ENCODE measurements at places on chromosomes 1 and 21. TPM values are rescaled to one million over a fixed set of nuclear protein-coding genes. Genes with fewer than 3 reads are reported as not detected.
A peak's percentile ranks its signal among the peaks of the same experiment; 100 is the strongest.

Gene PKLR
- total RNA-seq, result not detected

- DNase-seq, result no peak
Measured at GRCh38 chr1:20187103-20187812, 940 bp upstream of the PLA2G2C start.

DNA sequence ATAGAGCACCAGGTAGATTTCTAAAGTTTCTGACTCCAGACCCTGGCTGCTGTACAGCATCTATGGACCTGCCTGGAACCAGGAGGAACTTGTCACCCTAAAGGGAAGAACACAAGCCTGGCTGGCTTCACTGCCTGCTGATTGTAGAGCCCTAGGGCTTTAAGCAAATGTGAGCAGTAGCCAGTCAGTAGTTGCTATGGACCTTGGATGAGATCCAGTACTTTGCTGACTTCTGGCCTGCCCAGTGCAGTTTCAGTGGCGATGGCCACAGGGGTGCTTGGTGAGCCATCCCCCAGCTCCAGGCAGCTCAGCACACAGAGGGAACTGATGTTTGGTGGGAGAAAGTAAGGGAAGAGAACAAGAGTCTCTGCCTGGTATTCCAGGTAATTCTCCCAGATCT lies 68.4 kb downstream of the ATP6V1G3 start:
- DNase-seq, result no peak

Gene RGS1
- 0.32 TPM for total RNA-seq

DNA sequence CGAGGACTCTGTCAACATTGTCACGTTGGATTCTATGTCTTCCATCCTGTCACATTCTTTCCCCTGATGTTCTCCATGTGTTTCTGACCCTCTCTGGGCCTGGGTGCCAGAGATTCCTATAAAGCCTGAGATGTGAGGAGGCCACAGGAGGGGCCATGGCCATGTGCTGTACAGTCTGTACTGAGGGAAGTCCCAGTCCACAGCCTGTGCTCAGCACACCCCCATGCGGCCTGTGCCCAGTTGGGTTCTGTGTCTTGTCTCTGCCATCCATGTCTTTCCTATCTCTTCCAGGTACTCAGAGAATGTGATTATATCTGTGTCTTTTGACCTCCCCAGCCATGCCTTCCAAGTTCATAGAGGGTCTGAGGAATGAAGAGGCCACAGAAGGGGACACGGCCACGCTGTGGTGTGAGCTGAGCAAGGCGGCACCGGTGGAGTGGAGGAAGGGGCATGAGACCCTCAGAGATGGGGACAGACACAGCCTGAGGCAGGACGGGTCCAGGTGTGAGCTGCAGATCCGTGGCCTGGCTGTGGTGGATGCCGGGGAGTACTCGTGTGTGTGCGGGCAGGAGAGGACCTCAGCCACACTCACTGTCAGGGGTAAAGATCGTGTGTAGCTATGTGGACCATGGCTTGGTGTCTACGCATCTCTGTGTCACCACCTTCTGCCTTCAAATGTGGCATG lies 86.1 kb downstream of the OBSCN start:
- no peak for DNase-seq

Gene CFHR5
- total RNA-seq, result not detected

GRCh38 chr1:14520514-14521163 lies 77.8 kb upstream of the KAZN start:
- DNase-seq, result no peak

- DNase-seq, result no peak
Measured at GRCh38 chr1:12539320-12539704, 78.7 kb downstream of the DHRS3 start.

Gene C1orf141
- total RNA-seq, result not detected

GRCh38 chr1:91846007-91846638 lies 39.8 kb downstream of the TGFBR3 start:
- peak; percentile 80 for DNase-seq

- no peak for DNase-seq
Measured at GRCh38 chr1:244237445-244237844, 186.4 kb downstream of the ZBTB18 start.

Gene FCRL4
- total RNA-seq, result not detected

Gene FAM72D
- 0.43 TPM for total RNA-seq

Gene LMOD1
- 50.1 TPM for total RNA-seq

GRCh38 chr1:41353744-41354143 lies 7.5 kb upstream of the FOXO6 start:
- no peak for DNase-seq

DNA sequence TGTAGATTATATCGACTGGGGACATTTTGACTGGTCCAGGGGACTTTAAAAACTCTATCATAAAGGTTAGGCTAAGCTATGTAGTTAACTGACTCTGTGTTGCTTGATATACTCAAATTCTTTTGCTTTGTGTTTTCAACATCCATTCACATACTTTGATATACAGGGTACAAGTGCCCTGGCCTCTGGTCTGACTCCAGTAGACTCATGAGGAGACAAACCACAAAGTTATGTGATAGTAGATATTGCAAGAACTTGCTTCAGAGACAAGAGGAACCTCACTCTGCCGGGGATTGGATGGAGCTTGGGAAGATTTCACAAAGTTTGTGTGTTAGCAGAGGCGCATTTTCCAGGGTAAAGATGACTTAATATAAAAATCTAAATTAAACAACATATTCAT lies 1.3 kb downstream of the GORAB start:
- peak; percentile 70 for DNase-seq

GRCh38 chr21:29939924-29940275 lies at the start of gene GRIK1:
Gene GRIK1 (minus strand): TSS chr21:29939996.
- DNase-seq, result no peak

Gene ITSN1
- total RNA-seq, result 43.2 TPM

Gene OR2L8
- total RNA-seq, result not detected

GRCh38 chr1:10735563-10736305 lies 60.7 kb downstream of the CASZ1 start:
- no peak for DNase-seq

DNA sequence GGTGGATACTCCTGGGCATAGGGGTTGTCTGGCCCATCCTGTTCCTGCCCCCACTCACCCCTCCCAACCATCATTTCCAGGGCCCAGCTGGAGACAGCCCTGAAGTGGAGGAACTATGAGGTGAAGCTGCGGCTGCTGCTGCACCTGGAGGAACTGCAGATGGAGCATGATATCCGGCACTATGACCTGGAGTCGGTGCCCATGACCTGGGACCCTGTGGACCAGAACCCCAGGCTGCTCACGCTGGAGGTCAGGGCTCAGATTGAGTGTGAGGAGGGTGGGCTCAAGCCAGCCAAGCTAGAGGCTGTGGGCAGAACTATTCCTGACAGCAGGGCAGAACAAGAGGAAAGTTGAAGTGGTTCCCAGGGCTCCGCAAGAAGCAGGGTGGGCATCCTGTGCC lies 14.2 kb downstream of the RHOC start:
- DNase-seq, result no peak

DNA sequence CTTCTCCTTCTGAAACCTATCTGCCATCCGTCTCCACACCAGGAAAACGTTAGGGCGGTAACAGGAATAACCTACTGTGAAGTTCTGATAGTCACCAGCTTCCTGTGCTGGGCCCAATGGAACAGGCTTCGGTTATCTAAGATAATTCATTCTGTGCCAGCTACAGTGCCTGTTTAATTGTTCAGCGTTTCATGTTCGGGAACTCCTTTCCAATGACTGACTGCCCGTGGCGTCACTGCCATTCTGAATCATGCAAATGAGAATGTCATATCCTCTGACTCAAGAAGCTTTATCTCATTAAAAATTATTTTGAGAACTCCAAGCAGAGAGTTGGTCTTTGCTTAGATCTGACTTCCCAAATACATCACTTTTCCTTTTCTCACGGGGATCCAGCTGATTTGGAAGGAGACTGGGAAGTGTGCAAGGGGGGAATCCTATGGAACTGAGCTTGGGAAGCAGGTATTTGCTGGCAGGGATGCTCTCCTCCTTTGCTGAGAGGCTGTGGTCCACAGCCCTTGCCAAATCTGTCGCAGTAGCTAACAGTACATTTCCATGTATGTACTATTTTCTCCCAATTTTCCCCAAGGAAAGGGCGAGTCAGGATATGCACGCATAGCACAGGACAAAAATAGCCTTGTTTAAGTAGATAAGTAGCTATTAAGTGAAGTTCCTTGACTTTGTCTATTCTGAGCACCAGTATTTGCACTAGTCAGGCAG lies 358.7 kb downstream of the LTN1 start:
- DNase-seq, result peak; percentile 38

Gene HRNR
- total RNA-seq, result not detected

DNA sequence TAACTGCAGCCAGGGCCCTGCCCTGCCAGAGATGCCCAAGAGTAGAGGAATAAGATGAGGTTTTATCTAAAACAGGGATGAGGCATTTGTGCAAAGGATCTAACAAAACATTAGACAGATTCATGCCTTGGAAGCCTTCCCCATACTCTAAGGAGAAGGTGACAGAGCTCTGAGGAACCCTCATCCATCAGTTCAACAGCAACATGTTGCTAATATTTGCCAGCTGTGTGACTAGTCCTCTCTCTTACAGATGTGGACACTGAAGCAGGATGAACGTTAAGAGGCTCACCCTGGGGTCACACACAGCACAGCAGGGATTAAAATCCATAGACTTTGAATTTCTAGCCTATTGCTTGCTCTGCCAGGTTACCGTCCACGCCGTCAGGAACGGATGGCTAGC lies 99.0 kb downstream of the ZBTB18 start:
- peak; percentile 16 for DNase-seq

Gene KLF17
- total RNA-seq, result under 0.01 TPM

DNA sequence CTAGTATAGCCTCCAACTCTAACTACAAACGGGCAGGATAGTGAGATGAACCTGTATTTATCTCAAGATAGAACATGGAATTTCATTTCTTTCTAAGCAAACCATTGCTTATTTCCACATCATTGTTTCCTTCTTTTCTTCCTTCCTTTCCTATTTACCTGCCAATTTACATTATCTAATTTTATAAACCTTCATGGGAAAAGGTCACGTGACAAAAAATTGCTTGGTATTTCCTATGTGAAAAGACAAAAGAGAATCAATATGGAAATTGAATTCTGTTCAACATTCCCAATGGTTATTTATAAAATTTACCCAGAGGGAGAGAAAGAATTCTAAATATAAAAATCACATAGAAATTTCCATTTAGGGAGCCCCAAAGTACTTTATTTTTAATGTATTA lies 22.4 kb upstream of the RBM15 start:
- DNase-seq, result no peak

- DNase-seq, result no peak
Measured at GRCh38 chr1:38455829-38456530, 403.6 kb downstream of the RRAGC start.

Gene MAN1A2
- total RNA-seq, result 63.5 TPM

GRCh38 chr1:29593601-29594382 lies 357.5 kb downstream of the PTPRU start:
- DNase-seq, result no peak

DNA sequence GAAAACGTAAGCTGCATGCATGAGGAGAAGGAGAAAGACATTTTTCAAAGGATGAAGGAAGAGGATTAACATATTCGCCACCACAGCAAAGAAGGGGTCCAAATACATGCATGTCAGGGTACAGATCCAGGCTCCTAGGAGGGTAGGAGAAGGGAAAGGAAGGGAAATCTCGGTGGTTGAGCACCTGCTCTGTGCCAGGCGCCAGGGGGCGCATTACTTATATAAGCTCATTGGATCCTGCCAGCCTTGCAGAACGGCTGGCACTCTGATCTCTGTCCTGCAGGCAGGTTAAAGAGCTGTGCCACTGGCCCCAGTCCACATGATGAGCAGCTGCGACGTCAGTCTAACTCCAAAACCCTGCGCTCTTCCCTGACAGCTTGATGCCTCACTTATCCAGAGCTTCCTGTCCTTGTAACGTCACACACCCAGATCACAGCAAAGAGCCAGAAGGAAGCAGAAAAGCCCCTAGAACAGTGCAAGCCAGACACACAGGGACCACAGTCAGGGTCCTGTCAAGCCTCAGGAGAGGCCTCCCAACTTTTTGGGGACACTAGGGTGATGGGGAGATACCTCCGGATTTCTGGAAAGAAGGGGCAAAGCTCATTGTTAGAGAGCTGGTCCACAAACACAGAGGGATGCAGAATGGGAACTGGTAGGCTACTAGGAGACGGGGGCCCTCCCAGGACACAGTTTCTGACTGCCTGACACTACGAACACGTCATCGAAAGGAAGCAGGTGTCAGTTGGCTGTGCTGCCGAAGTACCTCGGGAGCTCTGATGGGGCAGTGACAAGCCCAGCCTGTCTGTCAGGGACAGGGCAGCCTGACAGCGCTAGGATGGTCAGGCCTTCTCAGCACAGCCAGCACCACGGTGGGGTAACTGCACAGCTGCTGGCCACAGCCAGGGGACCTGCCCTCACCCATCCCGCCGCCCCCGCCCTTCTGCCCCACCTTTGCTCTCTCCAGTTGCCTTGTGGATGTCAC lies 99.1 kb downstream of the BEND5 start:
- DNase-seq, result peak; percentile 53

Gene CFAP298
- 20.3 TPM for total RNA-seq

GRCh38 chr1:228271701-228272251 lies 63.9 kb downstream of the OBSCN start:
- DNase-seq, result no peak

Gene LEFTY2
- not detected for total RNA-seq

Gene S100A3
- 20.3 TPM for total RNA-seq

GRCh38 chr1:161506336-161507223 lies 1.3 kb downstream of the FCGR2A start:
- peak; percentile 51 for DNase-seq

- DNase-seq, result no peak
Measured at GRCh38 chr21:39728341-39728740, 16.6 kb upstream of the IGSF5 start.

Gene TRAF3IP3
- not detected for total RNA-seq
